Myometrial cell (primary cell): ENCODE measurements at places on chromosomes 11 and 22. TPM values are rescaled to one million over a fixed set of nuclear protein-coding genes. Genes with fewer than 3 reads are reported as not detected.

Gene ALX4
- not detected in 2 replicates for total RNA-seq

Gene POTEH
- not detected in 2 replicates for total RNA-seq

Gene LRFN4
- 23.6 and 28.9 TPM in 2 replicates for total RNA-seq

Gene THAP12
- total RNA-seq, result 22.2 and 32.4 TPM in 2 replicates

Gene TUBA8
- total RNA-seq, result 0.18 TPM in 1 of 2 replicates, not detected in the other

Gene CD6
- total RNA-seq, result not detected in 2 replicates

Gene CHADL
- 0.29 and 0.89 TPM in 2 replicates for total RNA-seq

Gene KRTAP5-10
- total RNA-seq, result not detected in 2 replicates

Gene DGCR6
- total RNA-seq, result 9.0 TPM in 1 of 2 replicates, not detected in the other

Gene HMGXB4
- total RNA-seq, result 7.5 and 15.2 TPM in 2 replicates

Gene AGBL2
- total RNA-seq, result 0.86 and 10.3 TPM in 2 replicates

Gene ACR
- total RNA-seq, result not detected in 2 replicates

Gene SLC22A9
- not detected in 2 replicates for total RNA-seq

Gene COX8A
- total RNA-seq, result 673 and 820 TPM in 2 replicates

Gene APOBEC3B
- 28.5 and 29.6 TPM in 2 replicates for total RNA-seq

Gene TMEM9B
- total RNA-seq, result 33.8 and 36.0 TPM in 2 replicates

Gene PIWIL4
- total RNA-seq, result under 0.01 and 0.86 TPM in 2 replicates

Gene MRPL16
- total RNA-seq, result 70.6 and 85.1 TPM in 2 replicates

Gene SLC7A4
- under 0.01 TPM in 1 of 2 replicates, not detected in the other for total RNA-seq

Gene CATSPERZ
- not detected in 2 replicates for total RNA-seq

Gene MMP1
- total RNA-seq, result 0.18 TPM in 1 of 2 replicates, not detected in the other

Gene WBP2NL
- 0.18 TPM in 1 of 2 replicates, not detected in the other for total RNA-seq

Gene KRTAP5-9
- not detected in 2 replicates for total RNA-seq

Gene DEFB131B
- not detected in 2 replicates for total RNA-seq

Gene BBOX1
- total RNA-seq, result not detected in 2 replicates

Gene DKK3
- 211 and 334 TPM in 2 replicates for total RNA-seq

Gene FOLR2
- not detected in 2 replicates for total RNA-seq

Gene RASD2
- under 0.01 TPM in 1 of 2 replicates, not detected in the other for total RNA-seq

Gene BAIAP2L2
- 27.3 and 38.6 TPM in 2 replicates for total RNA-seq

Gene KDELR3
- 219 and 222 TPM in 2 replicates for total RNA-seq

Gene ABCC8
- not detected in 2 replicates for total RNA-seq

Gene ZNF214
- total RNA-seq, result 2.1 and 2.3 TPM in 2 replicates

Gene ACRV1
- total RNA-seq, result not detected in 2 replicates

Gene CAPN5
- total RNA-seq, result 22.5 and 31.7 TPM in 2 replicates

Gene CLDN5
- total RNA-seq, result 6.4 and 11.2 TPM in 2 replicates

Gene CD3D
- not detected in 2 replicates for total RNA-seq

Gene SYT12
- total RNA-seq, result 0.18 and 0.58 TPM in 2 replicates

Gene TRIM6
- 7.1 and 8.6 TPM in 2 replicates for total RNA-seq

Gene LIN7C
- 24.2 and 35.4 TPM in 2 replicates for total RNA-seq

Gene MUC6
- not detected in 2 replicates for total RNA-seq

Gene XKR3
- total RNA-seq, result not detected in 2 replicates

Gene FAM181B
- not detected in 2 replicates for total RNA-seq

Gene RFPL3
- total RNA-seq, result not detected in 2 replicates

Gene WNT11
- not detected in 2 replicates for total RNA-seq

Gene KCNQ1OT1
- total RNA-seq, result 0.29 and 0.35 TPM in 2 replicates

Gene MFNG
- total RNA-seq, result not detected in 2 replicates

Gene ANO1
- total RNA-seq, result not detected in 2 replicates

Gene NEFH
- 0.58 and 0.89 TPM in 2 replicates for total RNA-seq

Gene CSTF3
- 17.3 and 20.4 TPM in 2 replicates for total RNA-seq
